Heart right ventricle (tissue), 16 donors: ENCODE measurements at places on chromosomes 7 and 10.

DNA sequence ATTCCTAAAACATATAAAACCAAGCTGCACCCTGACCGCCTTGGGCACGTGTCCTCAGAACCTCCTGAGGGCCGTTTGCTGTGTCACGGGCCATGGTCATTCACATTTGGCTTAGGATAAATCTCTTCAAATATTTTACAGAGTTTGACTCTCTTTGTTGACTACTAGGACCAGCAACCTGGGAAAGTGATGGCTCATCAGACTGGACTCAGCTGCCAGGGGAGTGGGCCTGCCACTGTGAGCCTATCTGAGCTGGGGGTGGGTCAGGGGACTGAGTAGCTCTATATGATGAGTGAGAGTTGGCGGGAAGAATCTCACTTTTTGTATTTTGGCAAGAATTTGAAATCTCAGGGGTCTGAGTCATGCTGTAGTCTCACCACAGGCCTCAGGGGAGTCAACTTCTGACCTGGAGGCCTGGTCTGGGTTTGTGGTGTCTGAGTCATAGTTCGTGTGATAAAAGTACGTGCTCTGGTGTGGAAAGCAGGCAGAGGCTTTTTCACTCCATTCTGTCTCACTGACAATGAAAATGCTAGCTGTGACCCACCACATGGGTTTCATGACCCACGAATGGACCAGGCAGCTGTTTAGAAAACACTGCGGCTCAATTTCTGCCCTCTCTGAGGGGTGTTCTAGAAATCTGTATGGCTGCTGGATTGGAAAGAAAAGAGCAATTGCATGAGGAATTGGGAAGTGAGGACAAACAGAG is 4.2 kb upstream of the UPP1 start:
- peak; percentile 63 for DNase-seq

GRCh38 chr7:37901890-37902524 is 14.6 kb downstream of the SFRP4 start:
- DNase-seq, result no peak

DNA sequence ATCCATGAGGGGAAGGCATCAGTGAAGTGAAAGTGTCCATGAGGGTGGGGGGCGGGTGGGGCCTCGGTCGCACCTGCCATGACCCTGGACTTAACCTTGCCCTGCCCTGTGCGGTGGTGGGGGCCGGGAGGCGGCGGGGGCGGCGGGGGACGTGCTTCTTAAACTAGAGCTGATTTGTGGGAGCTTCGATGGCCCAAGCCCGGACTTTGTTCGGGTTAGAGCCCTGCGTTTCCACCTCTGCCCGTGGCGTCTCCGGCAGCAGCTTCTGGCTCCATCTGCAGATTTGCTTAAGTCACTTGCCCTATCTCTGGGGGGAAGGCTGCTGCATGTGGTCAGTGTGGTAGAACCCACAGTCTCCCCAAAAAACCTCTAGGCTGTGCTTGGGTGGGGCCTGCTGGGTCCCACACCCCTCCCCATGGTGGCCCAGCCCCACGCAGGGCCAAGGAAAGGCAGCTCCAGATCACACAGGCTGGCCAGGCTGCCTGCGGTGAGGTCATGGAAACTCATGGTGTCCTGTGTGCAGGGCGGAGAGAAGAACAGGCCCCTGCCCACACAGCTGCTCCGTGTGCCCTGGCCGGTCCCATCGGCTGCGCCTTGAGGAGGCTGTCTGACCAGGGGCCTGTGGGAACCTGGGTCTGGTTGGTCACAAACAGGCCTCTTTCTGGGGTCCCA is 93.2 kb downstream of the INPP5A start:
- DNase-seq, result peak; percentile 88

GRCh38 chr7:8566016-8566415 is 132.6 kb downstream of the NXPH1 start:
- no peak for DNase-seq

DNA sequence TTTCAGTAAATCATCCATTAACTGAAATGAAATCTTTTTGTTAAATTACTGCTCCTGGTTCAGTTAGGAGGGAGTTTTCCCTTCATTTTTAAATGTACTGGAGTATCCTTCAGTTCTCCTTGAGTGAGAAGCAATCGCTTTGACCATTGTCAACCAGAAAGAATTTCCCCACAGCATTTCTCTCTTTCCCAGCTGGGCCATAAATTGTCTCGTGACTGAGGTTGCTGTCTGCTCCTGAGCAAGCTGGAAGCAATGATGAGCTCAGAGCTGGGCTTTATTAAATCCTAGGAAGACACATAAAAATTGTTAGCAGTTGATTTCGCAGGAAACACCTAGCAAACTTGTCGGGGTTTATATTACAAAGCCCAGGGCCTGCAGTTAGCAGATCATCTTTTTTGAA is 102.0 kb upstream of the INSYN2A start:
- no peak for DNase-seq
